ENCODE measurements at places on chromosomes 5 and 9.

GRCh38 chr5:180291234-180291940, 496 bp downstream of the MAPK9 start:
- DNase-seq: peak; percentile 37

DNA sequence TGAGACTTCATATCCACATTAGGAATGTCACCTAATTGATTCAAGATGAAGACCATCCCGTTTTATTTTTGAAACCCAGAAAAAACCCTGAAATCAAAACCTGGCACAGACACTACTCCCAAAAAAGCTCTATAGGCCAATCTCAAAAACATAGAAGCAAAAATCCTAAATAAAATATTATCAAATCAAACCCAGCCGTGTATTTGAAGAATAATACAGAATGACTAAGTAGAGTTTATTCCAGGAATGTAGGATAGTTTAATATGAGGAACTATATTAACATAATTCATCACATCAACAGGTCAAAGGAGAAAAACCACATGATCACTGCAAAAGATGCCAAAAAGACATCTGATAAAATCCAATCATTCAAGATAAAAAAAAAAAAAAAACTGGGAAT, 167.1 kb downstream of the ACTL7B start:
- DNase-seq: no peak

DNA sequence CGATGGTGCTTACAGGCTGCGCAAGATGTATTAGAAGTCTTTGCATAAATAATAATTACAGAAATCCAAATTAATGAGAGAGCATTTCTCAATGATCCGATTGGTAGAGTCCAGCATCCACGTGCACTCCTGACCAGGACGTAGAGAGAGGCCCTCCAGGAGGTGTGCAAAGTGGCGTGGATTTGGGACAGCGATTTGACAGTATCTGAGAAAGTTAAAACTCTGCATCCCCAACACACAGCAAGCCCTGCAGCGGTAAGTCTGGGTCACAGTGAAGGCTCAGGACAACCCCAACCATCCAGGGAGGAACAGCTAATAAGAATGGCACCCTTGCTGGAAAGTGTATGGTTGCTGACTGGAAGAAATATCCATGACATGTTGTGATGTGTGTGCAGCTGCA, 180.2 kb downstream of the AUH start:
- no peak for DNase-seq

DNA sequence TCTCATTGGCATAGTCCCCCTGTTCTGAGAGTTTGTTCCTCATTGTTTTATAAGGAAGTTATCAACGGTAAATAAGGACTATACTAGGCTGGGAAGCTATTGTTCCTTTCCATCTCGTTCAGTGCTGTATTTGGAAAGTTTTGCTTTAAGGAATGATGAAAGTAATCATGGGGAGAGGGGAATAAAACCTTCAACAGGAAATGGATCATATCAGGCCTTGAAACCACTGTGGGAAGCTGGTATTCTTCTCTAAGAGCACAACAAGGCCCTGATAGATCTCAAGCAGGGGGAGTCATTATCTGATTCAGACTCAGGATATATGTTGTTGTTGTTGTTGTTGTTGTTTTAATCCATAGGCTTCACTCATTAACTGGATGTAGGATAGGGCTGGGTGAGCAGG, 474.5 kb downstream of the ENC1 start:
- no peak for DNase-seq

DNA sequence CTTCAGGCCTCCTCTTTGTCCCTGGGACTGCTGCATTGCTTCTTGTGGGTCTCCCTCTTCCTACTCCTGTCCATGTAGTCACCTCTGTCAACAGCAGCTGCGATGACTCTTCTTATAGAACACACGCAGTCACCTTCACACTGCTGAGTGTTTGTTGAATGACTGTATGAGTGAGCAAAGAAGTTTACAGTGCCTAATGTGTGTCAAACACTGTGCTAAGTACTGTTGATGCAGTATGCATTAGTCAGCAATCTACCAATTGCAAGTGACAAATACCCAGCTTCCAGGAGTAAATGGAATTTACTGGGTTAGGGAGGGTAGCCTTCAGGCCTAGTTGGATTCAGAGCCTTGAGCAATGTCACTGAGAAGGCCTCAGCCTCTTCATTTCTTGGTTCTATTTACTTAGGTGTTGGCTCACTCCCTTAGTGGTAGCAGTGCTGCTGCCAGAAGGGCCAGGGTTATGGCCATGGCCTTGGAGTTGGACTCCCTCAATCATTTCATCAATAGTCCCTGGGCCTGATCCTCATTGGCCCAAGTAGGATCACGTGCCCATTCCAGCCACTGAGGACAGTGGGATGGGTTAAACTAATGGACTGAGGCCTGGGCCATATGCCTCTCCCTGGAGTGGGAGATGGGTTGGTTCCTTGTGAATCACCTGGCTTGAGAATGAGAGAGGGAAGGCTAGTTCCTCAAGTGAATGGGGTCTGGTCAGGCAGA, 93.5 kb downstream of the RGS3 start:
- DNase-seq: no peak

GRCh38 chr9:136341769-136342168, 14.4 kb downstream of the GPSM1 start:
- DNase-seq: no peak

DNA sequence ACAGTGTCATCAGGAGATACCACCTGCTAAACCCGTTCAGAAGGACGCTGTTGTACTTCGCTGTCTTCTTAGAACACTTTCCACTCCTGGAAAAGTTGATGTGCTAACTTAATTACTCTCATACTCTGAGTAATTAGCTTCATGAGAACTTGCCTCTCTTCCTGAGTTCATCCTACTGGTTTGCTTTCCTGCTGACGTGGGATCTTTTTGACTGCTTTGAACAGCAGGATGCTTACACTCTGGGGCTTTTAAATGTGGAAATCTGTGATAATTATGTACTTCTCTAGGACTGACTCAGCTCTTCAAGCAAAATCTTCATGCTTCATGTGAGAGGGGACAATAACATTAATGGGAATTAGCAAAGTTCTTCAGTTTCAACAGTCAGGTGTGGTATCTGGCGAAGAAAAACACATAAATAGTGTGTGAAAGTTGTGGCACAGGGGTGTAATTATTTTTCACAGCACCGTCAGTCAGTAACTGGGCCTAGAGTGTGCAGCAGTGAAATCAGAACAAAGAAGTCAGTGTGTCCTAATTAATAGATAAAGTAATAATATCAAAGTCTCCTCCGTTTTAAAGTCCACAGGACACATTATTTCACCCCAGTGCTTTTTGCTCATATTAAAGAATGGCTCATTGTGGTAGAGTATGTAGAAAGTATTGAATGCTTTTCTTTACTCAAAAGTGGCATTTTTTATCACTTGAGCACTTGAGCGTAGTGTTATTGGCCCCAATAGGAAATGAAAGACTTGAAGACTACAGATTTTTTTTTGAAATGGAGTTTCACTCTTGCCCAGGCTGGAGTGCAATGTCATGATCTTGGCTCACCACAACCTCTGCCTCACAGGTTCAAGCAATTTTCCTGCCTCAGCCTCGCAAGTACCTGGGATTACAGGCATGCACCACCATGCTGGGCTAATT, 140.9 kb upstream of the DMRT1 start:
- no peak for DNase-seq

GRCh38 chr9:112093147-112093869, 81.8 kb downstream of the SUSD1 start:
- DNase-seq: no peak

- DNase-seq: no peak
Observed at GRCh38 chr5:118336468-118336867, 651.9 kb downstream of the DTWD2 start.

DNA sequence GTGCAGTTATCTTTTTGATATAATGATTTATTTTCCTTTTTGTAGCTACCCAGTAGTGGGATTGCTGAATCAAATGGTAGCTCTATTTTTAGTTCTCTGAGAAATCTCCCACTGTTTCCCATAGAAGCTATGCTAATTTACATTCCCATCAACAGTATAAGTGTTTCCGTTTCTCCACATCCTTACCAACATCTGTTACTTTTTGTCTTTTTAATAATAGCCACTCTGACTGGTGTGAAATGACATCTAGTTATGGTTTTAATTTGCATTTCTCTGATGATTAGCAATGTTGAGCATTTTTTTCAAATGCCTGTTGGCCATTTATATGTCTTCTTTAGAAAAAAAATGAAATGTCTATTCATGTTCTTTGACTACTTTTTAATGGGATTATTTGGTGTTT, 94.7 kb downstream of the SERINC5 start:
- DNase-seq: no peak

DNA sequence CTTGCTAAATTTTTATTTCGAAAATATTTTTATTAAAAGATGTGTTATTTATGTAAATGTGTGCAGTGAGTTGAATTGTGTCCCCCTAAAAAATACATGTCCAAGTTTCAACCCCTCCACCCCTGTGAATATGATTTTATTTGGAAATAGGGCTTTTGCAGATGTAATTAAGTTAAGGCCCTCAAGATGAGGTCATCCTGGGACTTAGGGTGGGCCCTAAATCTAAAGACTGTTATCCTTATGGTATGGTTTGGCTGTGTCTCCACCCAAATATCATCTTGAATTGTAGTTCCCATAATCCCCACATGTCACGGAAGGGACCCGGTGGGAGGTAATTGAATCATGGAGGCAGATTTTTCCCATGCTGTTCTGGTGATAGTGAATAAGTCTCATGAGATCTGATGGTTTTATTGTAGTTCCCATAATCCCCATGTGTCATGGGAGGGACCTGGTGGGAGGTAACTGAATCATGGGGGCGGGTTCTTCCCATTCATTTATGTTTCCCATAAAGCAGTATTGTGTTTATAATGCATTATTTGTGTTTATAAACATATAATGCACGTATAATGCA, 1.5 kb upstream of the TMED7 start:
- no peak for DNase-seq

DNA sequence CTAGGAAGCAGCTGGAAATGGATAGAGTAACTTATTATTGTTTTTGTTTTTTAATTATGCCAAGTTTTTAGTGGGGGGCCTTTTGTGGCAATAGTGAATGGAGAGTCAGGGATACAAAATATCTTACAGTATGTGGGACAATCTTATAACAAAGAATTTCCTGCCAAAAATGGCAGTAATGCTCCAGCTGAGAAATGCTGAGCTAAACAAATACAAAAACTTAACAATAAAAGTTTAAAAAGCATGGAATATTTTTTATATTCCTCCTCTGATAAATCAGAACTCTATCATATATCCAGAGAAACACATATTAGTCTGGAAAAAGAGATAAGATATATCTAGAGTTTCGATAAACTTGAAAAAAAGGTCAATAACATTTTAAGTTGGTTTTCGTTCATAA, 110.6 kb downstream of the TMEM161B start:
- no peak for DNase-seq

- no peak for DNase-seq
Observed at GRCh38 chr9:114684036-114684435, 2.0 kb upstream of the TEX48 start.

- DNase-seq: no peak
Observed at GRCh38 chr9:35106343-35106730, 3.4 kb upstream of the STOML2 start.

GRCh38 chr5:10987276-10987924, 226.4 kb upstream of the DAP start:
- DNase-seq: no peak

DNA sequence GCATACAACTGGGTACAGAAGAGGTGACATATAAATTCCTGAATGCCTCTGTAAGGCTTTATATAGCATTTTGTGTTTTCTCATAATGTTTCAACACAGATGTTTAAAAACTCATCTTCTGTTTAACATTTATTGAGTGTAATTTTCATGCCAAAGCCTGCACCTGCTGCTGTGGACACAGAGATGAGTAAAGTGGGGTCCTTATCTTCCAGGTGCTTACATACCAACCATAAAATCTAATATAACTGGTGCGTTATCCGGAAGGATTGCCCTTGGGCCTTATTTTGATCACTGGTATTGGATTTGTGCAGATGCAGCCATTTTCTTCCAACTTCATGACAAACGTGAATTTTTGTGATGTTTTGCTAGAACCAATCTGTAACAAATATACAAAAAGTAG, 222.3 kb downstream of the DMRT2 start:
- no peak for DNase-seq

- DNase-seq: no peak
Observed at GRCh38 chr5:32814620-32815019, 103.5 kb downstream of the NPR3 start.

- DNase-seq: no peak
Observed at GRCh38 chr5:151063142-151063989, 17.5 kb downstream of the TNIP1 start.

GRCh38 chr9:135302329-135303279, 177.0 kb upstream of the PPP1R26 start:
- DNase-seq: no peak

GRCh38 chr9:35042891-35043545, 29.4 kb downstream of the VCP start:
- no peak for DNase-seq

- DNase-seq: no peak
Observed at GRCh38 chr9:9998491-9999287, 614.1 kb downstream of the PTPRD start.

GRCh38 chr5:150734579-150735384, 24.0 kb downstream of the DCTN4 start:
- peak; percentile 7 for DNase-seq

- no peak for DNase-seq
Observed at GRCh38 chr5:9439531-9440292, 106.2 kb downstream of the SEMA5A start.

GRCh38 chr9:93071464-93071863, 13.0 kb downstream of the SUSD3 start:
- no peak for DNase-seq

- DNase-seq: no peak
Observed at GRCh38 chr9:93306579-93307091, 122.7 kb downstream of the WNK2 start.

DNA sequence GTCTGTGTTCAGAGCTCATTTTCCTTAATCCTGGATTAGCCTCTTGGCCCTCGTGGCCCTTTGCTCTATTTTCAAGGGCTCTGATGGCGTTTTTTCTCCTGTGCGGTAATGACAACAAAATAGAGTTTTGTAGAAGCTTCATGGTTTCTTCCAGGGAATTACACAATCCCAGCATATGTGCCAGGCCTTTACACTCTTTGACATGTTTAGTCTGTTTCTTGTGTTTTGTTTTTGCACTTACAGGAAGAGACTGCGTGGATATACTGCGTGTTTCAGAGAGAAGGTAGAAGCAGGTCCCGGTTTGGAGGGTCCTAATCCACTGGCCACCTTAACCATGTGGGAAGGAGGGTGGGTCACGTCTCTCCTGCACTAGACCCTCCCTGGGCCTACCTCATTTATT, 400.2 kb upstream of the IRX4 start:
- no peak for DNase-seq

DNA sequence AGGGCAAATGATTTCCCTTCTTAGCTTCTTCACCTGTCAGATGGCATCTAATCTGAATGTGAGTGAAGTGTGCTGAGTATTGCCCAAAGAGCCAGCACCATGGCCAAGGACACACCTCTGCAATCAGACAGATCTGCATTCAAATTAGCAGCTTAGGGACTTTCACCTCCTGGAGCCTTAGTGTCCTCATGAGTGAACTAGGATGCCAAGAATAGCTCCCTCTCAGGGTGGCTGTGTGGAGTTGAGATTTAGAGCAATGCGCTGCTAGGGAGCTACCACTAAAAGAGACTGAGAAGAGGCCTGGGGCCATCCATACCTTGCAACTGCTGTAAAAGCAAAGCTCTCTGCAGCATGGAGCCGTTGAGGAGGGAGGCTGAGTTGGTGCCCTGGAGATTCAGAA, 1.4 kb downstream of the CIZ1 start:
- no peak for DNase-seq

Data from GM19239 (cell line).